ENCODE measurements at places on chromosomes 3 and 15. TPM values are rescaled to one million over a fixed set of nuclear protein-coding genes. Genes with fewer than 3 reads are reported as not detected.

DNA sequence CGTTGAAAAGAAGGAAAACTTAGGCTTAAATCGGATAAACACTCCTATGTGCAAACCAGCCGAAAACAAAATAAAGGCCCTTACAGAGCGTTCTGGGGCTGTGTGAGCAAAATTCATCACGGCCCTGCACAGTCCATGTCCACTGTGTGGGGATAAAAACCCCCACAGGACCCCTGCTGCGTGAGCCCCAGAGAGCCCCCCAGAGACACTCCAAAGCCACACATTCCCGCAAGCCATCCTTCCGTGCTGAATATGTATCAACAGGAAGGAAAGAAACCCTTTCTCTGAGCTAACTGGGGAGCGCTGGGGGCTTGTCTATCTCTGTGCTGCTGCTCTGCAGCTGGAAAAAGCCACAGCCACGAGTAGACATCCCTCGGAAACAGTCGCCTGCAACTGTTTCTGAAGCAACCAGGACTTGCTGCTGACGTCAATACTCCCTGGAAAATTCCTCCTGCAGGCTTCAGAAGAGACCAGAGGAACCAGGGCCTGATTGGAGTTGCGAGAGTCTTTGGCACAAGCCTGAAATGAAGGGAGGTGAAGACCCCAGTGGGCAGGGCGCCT, 72.7 kb downstream of the NUP210 start:
- DNase-seq: no peak

DNA sequence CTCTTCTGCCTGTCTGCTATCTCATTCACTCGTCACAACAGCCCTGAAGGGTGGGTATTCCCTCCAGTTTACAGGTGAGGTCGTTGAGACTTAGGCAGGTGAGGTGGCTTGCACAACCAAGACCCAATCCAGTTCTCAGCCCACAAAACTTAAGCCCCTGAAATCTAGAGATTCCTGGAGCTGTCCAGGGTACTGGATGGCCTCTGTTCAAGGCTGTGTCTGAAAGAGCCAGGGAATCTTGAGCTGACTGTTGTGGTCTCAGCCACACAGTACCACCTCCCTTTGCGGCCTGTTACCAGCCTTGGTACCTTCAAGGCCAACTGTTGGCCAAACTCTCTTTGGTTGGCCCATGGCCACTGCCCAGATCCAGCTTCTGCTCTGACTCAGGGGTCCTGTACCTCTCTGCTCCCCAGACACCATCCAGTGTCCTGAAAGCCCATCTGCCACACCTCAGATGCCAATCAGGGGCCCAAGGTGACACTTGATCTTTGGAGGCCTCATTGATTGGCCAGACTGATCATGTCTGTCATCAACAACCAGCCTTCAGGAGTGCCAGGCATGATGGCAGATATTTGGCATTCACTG, 10.9 kb upstream of the FAM107A start:
- DNase-seq: no peak

The CCDC54 gene
- total RNA-seq: not detected

The RGMA gene
- total RNA-seq: 0.33 TPM
